CD8-positive, alpha-beta memory T cell (primary cell): ENCODE measurements at places on chromosomes 4 and X. TPM values are rescaled to one million over a fixed set of nuclear protein-coding genes. Genes with fewer than 3 reads are reported as not detected.

DNA sequence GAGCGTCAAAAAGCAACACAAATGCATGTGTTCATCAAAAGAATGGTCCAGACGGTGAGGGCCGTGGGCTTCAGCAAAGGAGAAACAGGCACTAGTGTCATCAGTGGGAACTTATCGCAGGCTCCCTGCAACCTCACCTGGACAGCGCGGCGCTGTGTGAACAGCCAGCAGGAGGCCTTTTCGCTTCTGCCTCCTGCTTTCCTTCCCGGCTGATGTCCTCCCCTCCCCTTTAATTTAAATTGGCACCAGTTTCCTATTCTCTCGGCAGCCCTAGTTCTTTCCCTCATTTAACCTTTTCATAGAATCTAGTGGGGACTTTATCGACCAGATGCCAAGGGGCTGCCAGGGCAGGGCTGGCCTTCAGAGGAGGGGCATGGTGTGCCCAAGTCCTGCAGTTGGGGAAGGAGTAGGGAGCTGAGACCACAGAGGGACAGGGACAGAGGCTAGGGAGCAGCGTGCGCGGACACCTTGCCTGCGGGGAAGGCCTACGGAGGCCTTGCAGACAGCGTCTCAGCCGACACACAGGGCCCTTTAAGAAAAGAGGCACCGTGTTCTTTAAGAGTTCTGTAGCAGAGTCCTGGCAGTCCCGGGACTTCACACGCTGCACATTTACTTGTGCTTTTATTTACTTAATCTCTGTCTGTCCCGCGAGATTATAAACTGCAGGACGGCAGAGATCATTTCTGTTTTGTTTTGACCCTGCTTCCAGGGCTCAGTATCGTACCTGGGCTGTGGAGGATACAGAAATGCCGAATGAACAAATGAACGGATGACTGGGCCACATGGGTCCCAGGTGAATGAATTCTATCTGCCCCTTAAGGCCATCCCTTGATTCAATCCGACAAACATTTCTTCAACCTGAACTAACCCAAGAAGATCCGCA lies 8.4 kb upstream of the SORBS2 start:
- DNase-seq, result no peak

DNA sequence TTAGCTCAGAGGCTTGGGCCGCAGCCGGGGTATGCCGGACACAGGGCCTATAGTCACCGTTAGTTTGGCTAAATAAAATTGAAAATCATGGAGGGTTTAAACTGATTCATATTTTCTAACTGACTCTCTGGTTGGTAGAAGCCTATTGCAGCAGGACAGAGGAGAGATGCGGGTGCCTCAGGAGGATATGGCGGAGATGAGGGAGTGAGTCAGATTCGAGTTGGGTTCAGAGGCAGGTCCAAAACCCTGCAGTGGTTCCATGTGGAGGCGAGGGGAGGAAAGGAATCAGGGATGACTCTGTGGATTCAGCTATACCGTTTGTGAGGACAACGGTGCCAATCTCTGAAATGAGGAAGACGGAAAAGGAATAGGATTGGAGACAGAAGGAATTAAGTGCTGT lies 176.6 kb downstream of the PALLD start:
- DNase-seq, result no peak

- no peak for DNase-seq
These were observed 80.0 kb upstream of the FGF13 start for GRCh38 chrX:138791551-138791950.

UNC5C gene
- total RNA-seq, result not detected

GRCh38 chr4:1460967-1461868 lies 55.0 kb upstream of the NKX1-1 start:
- no peak for DNase-seq

DNA sequence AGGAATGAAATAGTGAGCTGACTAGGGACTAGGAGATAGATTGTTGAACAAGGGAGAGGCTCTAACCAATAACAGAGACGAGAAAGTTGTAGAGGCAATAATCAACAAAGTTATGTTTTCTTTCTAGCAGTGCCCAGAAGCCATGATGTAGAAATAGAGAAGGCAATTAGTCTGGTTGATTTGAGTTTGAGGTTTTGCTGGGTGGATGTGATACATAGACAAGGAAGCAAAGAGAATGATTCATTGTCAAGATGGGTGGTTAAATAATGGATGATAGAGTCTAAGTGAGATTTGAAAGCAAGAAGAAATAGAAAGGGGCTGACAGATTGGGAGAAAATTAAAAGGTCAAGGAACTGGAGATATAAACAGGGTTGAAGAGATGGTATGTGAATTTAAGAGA lies 11.2 kb downstream of the RBM41 start:
- DNase-seq, result no peak

DNA sequence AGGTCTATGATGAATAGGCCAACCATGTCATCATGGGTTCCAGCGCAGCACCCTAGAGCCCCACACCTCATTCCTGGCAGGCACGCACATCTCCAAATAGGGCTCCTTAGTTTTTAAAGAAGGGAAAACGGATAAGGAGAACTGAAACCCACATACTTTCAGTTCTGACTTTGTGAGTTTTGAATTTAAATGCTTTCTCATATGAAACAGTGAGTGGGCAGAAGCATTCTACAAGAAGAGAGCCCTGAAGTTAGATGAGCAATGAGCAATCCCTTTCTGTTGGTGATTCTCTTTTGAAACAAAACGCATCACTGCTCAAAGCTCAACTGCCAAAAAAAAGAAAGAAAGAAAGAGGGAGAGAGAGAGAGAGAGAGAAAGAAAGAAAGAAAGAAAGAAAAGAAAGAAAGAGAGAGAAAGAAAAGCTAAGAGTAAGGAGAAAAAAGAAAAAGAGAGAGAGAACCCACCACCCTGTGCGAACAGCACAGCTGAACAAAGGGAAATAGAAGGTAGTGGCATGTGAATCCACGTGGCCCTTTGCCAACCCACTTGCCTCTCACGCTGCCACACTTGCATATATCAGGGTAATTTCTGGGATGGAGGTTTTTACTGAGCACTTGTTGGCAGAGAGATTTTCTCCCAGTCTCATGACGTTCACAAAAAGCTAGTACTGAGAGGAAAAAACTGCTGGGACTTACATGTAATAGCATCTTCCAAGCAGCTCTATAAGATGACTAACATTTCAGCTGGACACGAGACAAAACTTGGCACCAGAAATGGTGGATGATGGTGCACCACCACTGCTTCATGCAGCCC lies 31.0 kb downstream of the TMSB4X start:
- DNase-seq, result no peak

GRCh38 chr4:37964734-37965457 lies 4.7 kb downstream of the PTTG2 start:
- DNase-seq, result no peak

CXCL1 gene
- not detected for total RNA-seq

GAGE1 gene
- not detected for total RNA-seq
